ENCODE measurements at places on chromosomes 2 and 18.
A peak's percentile ranks its signal among the peaks of the same experiment; 100 is the strongest.

- no peak for DNase-seq
Observed at GRCh38 chr2:159156834-159157233, 129.7 kb downstream of the WDSUB1 start.

DNA sequence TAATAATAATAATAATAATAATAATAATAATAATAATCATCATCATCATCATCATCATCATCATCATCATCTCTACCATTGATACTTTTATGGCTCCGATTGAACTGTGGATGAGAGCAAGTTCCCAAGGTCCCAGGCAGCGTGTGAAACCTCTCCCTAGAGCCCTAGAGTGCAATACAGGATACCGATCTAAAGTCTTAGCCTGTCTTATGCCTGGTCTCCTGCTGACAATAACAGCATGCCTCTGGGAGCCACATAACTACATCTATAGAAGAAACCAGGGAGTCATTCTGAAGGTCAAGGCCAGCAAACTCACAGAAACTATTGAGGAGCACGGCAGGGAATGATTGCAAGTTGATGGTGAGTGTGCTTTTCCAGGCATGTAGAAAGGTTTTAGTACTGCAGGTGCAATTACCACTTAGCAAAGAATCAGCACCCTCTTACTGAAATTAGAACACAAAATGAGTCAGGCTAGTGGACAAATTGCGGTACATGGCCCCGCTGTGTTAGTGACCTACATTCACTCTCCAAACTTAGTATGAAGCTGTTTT is 457.2 kb upstream of the CDH20 start:
- no peak for DNase-seq

DNA sequence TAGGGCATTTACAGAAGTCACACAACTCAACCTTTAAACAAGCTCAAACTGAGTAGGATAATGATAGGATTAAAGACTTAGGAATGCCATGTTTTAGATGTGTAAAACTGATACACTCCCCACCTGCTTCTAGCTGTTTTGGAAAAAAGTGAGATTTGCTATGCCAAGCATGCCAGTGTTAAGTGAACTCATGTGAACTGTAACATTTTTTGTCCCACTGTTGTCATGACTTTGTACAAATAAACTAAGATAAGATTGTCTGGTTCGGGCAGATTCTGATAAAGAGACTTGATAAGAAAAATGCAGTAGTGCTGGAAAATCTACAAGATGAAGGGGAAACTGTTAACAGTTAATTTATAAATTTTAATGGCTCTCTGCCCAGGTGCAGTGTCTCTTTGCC is 66.5 kb downstream of the GLS start:
- no peak for DNase-seq

GRCh38 chr2:31255911-31256571 is 22.1 kb downstream of the EHD3 start:
- no peak for DNase-seq

DNA sequence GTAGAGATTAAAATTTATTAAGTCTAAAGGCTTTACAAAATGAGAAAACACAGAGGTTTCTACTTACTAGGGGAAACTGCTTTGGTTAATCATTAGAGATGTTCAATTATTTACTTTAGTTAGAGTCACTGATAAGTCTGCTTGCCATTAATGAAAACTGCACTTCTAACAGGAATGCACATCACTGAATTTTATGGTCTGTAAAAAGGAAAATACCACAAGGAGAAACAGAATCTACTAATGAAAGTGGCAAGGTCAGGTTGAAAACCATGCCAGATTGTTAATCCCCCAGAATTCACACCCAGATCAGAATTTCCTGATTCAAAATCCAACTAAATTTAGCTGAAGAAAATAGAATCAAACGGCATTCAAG is 90.5 kb upstream of the GRB14 start:
- DNase-seq: no peak

DNA sequence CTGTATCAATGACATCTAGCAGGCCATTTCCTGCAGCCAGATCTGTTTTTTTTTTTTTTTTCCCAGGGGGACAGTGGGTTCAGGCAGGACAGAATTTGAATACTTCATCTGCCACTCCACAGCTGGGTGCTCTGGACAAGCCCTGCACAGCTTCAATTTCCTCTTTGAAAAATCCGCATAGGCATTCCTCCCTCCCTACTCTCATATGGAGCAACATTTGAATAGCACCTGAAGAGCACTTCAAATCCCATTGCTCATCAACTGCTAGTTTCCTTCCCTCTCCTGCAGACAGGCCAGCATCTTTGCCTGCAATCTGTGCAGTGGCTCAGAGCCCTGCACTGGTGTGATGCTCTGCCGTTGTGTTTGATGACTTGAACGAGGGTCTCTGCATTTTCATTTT is 326.3 kb downstream of the TSN start:
- peak; percentile 74 for DNase-seq

- no peak for DNase-seq
Observed at GRCh38 chr2:47751856-47752414, 31.0 kb upstream of the MSH6 start.

DNA sequence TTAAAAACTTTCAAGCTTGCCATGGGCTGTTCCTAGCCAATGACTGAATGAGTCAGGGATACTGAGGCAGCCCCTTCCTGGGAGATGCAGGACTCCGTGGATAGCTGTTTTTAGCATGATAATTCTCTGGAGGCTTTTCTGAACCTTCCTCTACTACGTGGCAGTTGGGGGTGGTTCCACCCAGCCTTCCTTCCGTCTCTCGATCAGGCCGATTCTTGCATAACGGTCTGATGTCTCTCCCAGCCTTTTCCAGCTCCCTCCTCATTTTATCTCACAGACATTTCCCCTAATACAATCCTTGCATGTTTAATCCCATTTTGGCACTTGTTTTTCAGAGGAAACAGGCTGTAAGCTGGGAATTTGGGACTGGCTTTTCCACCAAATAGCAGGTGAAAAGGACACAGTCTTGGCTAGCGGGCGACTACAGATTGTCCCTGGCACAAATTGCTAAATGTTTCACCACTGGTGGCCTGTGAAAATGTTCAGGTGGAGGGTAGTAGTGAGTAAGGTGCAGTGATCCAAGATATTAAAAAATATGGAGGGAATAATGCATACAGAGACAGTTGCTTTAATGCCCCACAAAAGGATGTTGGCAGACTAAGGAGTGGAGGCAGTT is 21.0 kb upstream of the CTLA4 start:
- no peak for DNase-seq

DNA sequence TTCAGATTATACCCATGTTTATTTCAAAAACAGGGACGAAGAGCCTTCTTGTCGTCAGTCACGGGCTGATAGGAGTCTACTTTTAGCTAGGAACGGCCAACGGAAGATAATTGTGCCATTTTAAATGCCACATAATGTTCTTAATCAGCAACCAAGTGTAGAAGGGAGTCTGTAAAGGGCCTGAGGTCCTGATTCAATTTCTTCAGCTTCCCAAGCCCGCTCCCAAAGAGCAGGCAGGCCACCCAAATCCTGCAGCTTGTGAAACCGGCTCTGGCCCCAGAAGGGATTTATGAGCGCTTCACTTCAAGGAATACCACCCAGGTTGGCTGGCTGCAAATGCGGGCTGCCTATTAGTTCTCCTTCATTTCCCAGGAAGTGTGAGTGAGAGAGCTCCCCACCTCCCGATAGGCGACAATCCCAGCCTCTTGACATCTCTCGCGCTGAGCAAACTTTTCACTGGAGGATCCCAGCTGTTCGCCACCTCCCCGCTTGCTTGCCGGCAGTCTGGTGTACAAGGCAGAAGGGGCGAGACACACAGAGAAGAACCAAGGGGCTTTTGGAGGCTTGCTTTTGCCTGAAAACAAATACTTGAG is 272.9 kb downstream of the CDH20 start:
- DNase-seq: peak; percentile 76

GRCh38 chr18:12049978-12050811 is 43.4 kb upstream of the ANKRD62 start:
- no peak for DNase-seq

GRCh38 chr18:46334868-46335281 is 230.7 kb downstream of the HAUS1 start:
- DNase-seq: no peak

GRCh38 chr2:46146866-46147502 is 150.2 kb upstream of the EPAS1 start:
- no peak for DNase-seq

DNA sequence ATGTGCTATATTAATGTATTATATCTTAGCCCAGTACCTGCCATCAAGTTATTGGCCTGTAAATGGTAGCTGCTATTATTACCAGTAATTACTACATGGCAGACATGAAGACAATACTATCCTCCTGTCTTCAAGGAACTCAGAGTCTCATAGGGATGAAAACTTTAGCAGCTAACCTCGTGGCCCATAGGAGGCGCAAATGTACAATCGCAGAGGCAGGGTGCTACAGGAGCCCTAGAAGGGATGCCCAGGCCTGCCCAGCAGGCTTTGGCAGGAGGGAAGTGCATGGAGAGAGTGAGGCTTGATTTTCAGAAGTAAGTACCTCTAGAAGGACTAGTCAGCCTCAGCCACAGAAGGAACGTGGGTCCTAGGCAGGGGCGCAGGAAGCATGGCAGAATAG is 44.7 kb upstream of the KIDINS220 start:
- no peak for DNase-seq

GRCh38 chr2:42801381-42801780 is 9.0 kb upstream of the HAAO start:
- DNase-seq: no peak

GRCh38 chr2:185335879-185336278 is 402.7 kb upstream of the FSIP2 start:
- DNase-seq: no peak

DNA sequence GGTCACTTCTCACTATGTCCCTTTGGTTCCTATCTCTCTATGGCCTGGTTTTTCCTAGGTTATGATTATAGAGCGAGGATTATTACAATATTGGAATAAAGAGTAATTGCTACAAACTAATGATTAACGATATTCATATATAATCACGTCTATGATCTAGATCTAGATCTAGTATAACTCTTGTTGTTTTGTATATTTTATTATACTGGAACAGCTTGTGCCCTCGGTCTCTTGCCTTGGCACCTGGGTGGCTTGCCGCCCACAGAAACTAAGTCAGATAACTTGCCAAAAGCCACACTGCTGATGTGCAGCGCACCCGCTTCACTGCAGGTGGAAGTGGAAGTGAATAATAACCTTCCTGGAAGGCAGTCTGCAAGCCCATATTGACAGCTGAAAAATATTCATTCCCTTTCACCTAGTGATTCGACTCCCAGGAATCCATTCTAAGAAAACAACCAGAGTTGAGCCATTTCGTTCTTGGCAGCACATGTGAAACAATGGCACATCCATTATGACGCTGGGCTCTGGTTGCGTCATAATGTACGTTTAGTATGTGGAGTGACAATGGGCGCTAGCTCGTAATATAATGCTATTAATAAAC is 725 bp upstream of the ANKRD53 start:
- DNase-seq: no peak

GRCh38 chr18:79246309-79247108 is 149.2 kb upstream of the NFATC1 start:
- DNase-seq: peak; percentile 1

- DNase-seq: no peak
Observed at GRCh38 chr2:150319658-150320555, 167.6 kb downstream of the RND3 start.

DNA sequence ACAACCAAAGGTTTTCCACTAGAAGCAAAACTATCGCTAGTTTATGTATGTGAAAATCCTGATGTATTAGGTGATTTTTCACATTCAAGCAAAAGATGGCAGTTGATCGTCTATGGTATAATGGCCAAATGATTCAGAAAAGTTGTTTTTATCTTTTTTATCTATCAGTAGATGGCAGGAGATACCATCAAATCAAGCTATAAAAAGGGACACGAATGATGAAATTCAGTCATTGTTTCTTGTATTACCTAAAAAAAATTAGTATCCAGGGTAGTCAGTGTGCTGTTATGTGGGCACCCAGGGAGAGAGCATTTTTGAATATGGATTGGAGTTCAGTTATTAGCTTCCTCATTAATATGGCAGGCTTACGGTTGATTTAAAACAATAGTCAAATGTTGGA is 22.9 kb upstream of the CAVIN2 start:
- no peak for DNase-seq

DNA sequence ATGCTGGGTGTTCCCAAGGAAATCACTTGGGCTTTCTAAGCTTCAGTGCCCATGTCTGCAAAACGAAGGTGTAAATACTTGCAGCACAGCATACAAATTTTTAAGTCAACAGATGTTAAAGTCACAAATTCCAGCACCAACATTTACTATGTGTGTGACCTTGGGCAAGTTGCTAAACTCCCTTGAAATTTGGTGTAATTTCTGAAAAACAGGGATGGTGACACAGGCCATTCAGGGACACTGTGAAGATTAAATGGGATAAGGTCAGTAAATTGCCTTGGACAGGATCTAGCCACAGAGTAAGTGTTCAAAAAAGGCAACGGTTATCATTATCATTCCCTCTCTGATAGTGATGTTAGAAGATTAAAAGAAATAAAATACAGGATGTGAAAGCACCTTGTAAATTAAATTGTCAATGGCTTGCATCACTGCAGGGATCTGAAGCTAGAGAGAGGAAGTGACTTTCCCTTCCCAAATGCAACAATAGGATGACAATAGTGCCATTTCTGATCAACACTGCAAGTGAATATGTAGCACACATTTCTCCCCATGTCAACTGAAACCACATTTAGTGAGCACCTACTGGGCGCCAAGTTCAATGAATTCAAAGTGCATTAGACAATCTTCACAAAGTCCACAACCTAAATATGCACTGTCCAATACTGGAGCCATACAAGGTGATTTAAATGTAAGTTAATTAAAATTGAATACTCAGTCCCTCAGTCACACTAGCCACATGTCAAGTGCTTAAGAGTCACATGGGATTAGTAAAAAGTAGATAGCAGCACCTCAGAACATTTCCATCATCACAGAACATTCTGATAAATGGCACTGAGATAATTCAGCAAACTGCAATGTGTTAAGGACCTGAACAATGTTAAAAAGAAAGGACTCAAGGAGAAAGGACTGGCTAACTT is 81.2 kb downstream of the STK39 start:
- DNase-seq: no peak

DNA sequence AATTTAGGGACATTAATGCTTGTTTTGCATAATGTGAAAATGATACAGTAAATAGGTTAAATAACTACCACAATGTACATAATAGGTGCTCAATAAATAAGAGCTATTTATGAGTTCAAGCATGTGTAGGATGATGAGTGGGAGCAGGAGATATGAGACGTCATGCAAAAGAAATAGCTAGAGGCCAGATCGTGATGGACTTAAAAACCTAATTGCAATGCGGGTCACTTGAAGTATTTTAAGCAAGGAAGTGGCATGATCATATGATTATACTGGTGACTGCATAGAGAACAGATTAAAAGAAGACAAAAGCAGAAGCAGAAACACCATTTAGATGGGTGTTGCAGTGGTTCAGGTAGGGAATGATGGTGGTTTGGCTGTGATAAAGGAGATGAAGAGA is 78.0 kb downstream of the HNMT start:
- DNase-seq: no peak
